ENCODE measurements at places on chromosomes 6 and 20. TPM values are rescaled to one million over a fixed set of nuclear protein-coding genes. Genes with fewer than 3 reads are reported as not detected.

GRCh38 chr6:6723921-6724538 is 135.5 kb downstream of the LY86 start:
- peak; percentile 44 for DNase-seq

Gene CST3
- total RNA-seq, result 491 TPM

Gene TCF21
- 2.3 TPM for total RNA-seq

GRCh38 chr20:9506964-9507369 is 7.4 kb upstream of the LAMP5 start:
- no peak for DNase-seq

GRCh38 chr6:30914854-30915590 is 984 bp downstream of the VARS2 start:
- DNase-seq, result no peak

GRCh38 chr6:36109092-36109491 is 21.2 kb upstream of the MAPK13 start:
- no peak for DNase-seq

Gene MLIP
- total RNA-seq, result under 0.01 TPM

DNA sequence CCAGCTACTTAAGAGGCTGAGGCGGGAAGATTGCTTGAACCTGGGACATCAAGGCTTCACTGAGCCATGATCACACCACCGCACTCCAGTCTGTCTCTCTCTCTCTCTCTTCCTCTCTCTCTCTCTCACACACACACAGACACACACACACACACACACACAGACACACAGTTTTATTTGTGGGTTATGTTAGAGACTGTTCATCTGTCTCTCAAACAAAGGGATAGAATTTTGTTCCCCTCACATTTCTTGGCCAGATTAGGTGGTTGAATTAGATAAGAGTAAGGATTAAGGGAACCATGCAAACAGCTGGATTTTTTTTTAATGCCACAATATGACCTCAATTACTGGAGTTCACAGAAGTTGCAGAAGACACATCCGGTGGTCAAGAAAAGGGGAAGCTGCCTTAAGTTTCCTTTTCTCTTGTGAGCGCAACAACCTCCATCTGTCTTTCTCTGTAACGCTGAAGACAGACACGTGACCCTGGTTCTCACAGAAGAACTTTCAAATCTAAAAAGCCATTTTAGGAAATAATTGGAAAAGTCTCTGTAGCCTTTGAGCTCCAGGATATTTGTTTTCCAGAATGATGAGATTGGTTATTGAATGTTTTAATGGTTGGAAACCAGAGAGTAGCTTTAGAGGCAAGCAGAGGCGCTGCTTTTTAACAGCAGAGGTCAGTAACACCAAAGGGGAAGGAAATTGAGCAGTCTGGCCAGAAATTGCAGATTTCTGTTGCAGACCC is 32.9 kb upstream of the LGSN start:
- peak; percentile 72 for DNase-seq

Data from body of pancreas (tissue), 4 donors.